ENCODE measurements at places on chromosomes 2 and 18.
A peak's percentile ranks its signal among the peaks of the same experiment; 100 is the strongest.

DNA sequence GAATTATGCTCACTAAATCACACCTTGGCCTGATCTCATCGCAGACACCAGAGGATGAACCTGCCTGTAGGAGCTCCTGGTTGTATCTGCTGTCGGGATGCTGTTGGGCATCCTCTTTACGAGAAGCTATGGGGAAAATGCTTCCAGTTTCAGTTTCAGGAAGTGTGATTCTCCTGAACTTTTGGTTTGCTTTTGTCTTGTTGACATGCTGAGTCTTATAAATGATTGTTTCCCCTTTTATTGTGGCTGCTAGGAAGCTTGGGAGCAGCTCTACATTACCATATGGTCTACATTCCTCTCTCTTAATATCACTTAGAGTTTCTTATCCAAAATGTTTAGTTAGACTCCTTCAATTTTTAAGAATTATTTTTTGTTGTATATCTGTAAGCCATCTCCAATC is 227.5 kb downstream of the MTX2 start:
- no peak for DNase-seq

DNA sequence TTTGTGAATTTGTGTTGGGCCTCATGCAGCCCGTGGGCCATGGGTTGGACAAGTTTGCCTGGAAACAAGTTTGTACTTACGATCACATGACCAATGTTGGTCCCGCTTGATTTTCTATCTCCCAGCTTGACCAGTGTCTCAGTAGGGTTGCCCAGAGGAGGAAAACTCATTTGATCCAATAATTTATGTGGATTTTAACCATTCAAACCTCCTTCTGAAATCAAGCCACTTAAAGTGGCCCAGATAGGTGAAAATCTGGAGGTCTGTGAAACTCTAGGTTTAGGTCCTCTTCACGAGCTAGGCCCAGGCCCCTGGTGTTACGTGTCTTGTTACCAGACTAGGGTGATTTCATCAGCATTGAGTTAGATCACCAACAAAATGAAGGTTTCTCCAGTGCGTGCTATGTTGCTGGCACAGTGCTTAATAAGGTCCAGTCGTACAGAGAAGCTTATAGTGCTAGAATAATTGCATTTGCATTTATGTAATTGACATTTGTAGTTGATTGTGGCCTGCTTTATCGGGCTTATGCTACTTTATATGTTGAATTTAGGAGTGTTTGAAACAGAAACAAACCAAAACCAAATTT is 4.4 kb downstream of the ACTR2 start:
- no peak for DNase-seq

DNA sequence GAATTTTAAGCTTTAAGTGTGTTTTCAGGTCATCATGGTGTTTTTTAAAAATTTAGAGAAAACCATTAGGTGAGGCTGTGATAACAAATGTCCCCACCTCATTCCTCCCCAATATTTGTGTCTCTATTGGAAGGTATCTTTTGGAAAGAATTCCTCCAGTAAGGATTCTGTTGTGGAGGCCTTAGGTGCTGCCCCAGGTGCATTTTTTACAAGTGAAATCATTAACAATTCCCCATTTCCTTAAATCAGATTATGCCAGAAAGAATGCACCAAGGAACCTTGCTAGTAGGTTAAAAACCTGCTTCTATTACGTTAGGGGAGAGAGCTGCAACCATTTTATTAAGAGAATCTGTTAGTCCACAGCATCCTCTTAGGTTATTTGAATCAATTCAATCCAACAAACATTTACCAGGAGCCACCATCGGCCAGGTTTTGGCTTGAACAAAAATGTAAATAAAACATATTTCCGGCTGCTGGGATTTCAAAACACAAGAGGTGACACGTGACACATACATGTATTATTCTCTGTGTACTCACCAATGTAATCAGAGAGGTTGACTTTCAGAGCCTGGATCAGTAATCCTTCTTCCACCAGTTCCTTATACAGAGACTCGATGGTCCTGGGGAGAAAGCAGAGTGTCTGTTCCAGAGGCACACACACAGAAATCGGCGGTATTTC is 112.5 kb upstream of the ASB18 start:
- no peak for DNase-seq

DNA sequence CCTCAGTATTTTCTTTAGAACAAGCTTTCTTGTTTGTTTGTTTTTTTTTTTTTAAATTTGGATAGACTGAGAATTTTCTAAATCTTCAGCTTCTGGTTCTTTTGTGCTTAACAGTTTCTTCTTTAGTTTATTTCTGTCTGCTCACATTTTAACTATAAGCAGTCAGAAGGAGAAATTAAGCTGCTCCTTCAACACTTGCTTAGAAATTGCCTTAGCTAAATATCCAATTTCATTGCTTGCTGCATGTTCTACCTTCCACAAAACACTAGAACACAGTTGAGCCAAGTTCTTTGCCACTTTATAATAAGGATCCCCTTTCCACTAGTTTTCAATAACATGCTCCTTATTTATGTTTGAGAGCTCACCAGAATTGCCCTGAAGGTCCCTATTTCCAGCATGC is 57.7 kb downstream of the NBEAL1 start:
- DNase-seq: no peak

- no peak for DNase-seq
Observed at GRCh38 chr2:64017811-64018700, 1.2 kb downstream of the VPS54 start.

- no peak for DNase-seq
Observed at GRCh38 chr18:75283731-75284130, 73.1 kb downstream of the TSHZ1 start.

GRCh38 chr2:170848587-170848986 is 31.9 kb downstream of the GAD1 start:
- no peak for DNase-seq

GRCh38 chr2:133888621-133889219 is 320.5 kb upstream of the NCKAP5 start:
- DNase-seq: no peak

GRCh38 chr2:27720004-27720551 is 51.4 kb upstream of the MRPL33 start:
- peak; percentile 62 for DNase-seq

GRCh38 chr18:41351430-41351829 is 603.6 kb upstream of the PIK3C3 start:
- DNase-seq: no peak

GRCh38 chr2:125456693-125457363 is 1199.1 kb upstream of the GYPC start:
- no peak for DNase-seq

- no peak for DNase-seq
Observed at GRCh38 chr18:74623047-74623816, 25.6 kb downstream of the ZNF407 start.

GRCh38 chr2:192719629-192720028 is 524.9 kb upstream of the TMEFF2 start:
- no peak for DNase-seq

- no peak for DNase-seq
Observed at GRCh38 chr2:118903029-118903351, 39.0 kb upstream of the MARCO start.

DNA sequence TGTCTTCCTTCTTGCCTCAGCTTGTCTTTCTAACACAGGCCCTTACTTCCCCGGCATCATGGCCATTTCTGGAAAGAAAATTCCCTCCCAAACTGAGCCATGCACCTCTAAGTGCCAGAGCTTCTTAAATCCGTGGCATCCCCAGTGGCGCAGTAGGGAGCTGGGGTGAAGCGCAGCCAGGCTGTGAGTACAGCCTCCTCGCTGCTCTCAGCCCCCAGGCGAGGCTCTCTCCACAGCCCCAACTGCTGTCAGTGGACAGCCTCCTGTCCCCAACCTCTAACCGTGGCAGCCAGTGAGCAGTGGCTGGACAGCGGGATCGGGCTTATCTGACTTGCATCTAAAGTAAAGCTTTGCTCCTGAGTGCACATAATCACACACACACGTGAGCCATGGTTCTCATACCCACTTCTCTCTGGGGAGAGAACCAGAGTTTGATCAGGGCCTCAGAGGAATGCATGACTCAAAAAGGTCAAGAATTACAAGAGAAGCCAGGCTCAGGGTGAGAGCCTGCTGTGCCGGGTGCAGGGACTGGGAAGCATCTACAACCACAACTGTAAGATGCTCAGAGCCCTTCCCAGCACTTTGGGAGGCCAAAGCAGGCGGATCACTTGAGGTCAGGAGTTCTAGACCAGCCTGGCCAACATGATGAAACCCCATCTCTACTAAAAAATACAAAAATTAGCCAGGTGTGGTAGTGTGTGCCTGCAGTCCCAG is 50.7 kb downstream of the SFXN5 start:
- no peak for DNase-seq

- DNase-seq: no peak
Observed at GRCh38 chr2:179817181-179817841, 44.1 kb downstream of the ZNF385B start.

GRCh38 chr2:41928526-41928925 is 119.3 kb upstream of the PKDCC start:
- DNase-seq: no peak

DNA sequence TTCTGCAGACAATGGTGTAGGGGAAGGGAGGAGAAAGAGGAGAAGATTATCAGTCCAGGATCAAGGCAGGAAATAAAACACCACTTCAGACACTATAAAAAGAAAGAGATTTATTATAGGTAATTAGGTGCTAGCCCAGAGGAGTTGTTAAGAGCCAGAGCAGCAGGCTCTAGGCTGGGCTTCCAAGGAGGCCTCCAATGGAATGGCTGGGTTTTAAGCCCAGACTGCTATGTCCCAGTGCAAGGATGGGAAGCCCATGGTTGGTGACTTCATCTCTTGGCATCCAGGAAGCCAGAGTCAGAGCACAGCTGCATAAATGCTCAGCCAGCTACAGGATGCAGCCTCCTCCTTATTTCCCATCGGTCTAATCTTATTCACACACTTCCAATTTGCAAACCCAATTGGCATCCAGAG is 95.6 kb downstream of the LAMA3 start:
- DNase-seq: no peak

DNA sequence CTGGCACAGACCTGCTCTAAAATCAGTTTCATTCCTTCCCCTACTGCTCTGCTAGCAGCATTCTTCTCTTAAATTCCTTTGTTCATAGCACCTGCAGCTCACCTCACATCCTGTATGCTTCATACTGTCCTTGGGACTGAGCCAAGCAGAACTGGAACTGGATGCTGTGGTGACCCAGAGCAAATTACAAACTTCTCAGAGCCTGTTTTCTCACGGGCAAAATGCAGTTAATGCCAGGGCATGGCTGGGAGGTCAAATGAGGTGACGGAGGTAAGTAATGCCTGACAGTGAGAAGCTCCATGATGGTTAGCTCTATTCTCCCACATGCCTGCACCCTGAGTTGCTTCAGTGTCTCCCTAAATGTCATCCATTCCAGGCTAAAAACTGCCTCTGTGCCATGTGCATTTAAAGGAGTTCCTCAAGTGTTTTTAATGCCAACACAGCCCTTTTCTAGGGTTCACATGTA is 29.7 kb downstream of the C2orf42 start:
- no peak for DNase-seq

DNA sequence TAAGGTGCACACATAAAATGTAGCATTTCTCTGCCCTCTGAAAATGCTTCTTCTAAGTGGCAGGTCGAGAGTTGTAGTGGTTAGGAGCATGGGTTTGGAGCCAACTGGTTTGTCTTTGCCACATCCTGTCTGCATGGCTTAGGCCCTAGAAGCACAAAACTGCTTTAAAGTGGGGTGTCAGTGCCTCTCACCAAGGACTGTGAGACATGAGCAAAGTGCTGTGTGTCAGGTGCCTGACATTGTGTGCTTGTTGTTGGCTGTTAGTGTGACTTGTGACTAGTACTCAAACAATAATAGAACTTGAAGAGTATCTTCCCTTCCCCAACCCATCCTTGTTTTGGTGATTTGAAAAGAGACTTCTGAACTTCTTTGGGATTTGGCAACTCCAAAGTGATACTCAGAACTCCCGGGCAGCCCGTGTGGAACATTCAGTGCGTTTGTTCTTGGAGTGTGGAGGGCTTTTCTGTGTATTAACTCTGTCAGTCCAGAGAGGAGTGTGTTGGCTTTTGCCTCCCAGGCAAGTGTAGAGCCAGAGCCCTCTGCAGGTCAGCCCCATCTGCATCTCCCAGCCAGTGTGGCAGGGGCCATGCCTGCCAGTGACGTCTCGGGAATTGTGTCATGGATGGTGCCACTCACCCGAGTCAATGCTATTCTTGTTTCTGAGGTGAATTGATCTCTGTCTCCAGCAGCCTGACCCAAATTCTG is 5.0 kb downstream of the MGAT5 start:
- no peak for DNase-seq

DNA sequence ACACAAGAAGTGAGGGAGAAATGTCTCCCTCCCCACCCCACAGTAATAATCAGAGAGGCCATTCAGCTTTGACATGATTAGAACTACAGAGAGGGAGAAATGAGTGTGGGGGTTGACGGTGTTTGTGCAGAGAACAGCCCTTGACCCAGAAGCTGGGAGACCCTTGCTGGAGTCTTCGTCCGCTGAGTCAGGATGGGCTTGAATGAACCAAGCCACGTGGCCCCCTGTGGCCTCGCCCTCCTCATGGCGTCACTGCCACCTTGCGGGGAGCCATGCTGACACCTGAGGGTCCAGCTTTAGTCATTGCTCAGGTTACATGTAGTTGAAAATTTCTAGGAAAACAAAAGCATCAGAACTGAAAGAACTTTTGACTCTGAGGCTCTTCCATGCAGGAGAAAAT is 101.2 kb downstream of the DGKD start:
- no peak for DNase-seq

- DNase-seq: no peak
Observed at GRCh38 chr2:157895531-157895930, 19.4 kb upstream of the ACVR1 start.

- no peak for DNase-seq
Observed at GRCh38 chr2:153287109-153287801, 191.3 kb downstream of the RPRM start.

GRCh38 chr2:121907928-121908327 is 152.5 kb downstream of the TSN start:
- no peak for DNase-seq

DNA sequence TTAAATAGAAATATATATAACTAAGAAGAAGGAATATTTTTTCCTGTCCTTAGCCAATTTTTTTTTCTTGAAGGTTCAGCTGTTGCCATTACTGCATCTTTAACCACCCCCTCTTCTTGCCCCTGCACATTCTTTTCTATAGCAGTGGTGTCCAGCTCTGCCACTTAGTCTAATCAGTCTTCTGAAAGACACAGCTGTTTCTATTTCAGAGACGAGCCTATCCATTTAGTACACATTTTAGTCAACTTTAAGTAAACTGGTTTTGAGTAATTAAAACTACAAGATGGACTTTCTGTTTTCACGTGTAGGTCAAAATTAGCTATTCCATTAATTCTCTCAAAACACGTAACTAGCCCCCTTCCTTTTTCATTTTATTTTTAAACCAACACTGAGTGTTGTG is 21.0 kb downstream of the SPOPL start:
- no peak for DNase-seq

DNA sequence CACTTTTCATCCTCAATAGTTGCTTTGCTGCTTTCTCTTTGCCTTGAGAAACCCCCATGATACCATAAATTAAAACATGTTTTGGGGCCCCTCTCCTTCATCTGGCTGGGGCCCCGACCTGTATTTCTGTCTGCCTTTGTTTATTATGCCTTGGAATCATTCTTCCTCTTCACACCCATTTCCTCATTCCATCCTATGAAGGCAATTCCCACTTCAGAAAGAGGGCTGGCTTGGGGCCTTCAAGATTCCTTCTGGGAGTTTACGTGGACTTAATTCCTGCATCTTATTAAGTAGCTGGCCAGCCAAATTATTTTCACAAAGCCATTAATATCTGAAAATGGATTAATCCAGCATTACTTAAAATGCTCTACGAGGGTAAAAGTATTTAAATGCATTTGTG is 6.8 kb upstream of the LRRTM1 start:
- no peak for DNase-seq
